ENCODE measurements at places on chromosomes 16 and 17.

GRCh38 chr17:63290351-63290750 is 155.8 kb downstream of the CYB561 start:
- no peak for DNase-seq

DNA sequence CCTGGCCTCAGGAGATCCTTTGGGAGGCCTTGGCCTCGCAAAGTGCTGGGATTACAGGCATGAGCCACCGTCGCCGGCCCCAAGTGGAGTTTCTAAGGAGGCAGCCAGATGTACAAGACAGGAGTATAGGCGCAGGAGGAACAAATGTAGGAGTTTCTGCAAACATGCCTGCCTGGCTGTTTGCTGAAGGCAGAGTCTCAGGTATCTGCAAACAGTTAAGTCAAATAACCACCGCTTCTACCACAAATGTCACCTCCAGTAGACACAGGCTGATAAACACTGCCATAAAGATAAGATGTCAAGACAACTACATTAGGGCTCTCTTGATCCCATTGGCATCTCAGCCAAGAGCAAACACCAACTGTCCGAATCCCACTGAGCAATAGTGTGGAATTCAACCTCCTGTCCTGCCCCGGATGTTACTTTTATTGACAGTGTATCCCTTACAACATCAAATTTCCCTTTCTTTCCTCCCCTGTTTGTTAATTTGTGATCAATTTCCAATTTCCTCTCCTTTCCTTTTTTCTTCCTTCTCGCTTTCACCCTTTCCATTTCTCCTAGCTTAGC is 5.6 kb upstream of the COG1 start:
- no peak for DNase-seq

- DNase-seq, result peak; percentile 79
Measured at GRCh38 chr16:23452572-23453337, at the start of gene COG7. Gene COG7 (minus strand): TSS chr16:23453189. CDS start chr16:23452994, 195 bp downstream.

DNA sequence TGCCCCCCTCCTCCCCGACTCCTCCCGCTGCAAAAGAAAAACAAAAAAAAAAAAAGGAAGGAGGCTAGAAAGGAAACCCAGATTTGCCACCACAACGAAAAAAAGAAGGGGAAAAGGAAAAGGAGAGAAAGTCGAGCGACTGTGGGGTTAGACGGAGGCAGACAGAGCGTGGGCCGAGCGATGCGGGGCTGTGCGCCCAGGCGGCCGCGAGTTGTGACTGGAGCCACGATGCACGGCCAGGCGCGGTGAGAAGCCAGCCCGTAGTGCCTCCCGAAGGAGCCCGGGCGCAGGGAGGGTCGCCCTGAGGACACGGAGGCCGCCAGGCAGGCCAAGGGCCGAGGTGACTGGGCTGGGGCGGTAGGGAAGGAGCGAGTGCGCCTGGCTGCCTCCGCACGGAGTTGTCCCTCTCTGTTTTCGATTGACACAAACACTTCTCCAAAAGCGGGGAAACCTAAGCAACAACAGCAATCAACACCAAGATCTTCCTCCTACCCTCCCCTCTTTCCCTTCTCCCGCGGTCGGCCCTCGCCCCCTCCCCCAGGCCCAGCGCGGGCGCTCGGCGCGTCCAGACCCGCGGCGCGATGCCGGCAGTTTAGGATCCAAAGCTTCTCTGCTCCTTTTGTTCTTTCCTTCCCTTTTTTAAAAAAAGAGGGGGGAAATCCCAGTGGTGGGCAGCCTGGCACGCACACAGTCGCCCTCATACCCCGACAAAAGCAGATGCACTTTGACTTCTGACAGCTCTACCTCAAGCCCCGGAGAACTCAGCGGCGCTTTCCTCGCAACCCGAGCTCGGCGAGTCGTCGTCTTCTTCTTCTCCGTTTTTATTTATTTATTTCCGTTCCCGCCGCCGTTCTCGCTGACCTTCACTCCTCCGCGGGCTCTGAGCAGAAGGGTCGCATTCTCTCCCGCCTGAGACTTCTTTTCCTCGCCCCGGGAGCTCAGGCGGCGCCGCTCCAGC is at the start of gene LHX1:
Gene LHX1 (plus strand): TSS at position 475 of the 958 bp plus-strand sequence. CDS start 723 bp downstream, outside the sequence.
- DNase-seq, result peak; percentile 15

DNA sequence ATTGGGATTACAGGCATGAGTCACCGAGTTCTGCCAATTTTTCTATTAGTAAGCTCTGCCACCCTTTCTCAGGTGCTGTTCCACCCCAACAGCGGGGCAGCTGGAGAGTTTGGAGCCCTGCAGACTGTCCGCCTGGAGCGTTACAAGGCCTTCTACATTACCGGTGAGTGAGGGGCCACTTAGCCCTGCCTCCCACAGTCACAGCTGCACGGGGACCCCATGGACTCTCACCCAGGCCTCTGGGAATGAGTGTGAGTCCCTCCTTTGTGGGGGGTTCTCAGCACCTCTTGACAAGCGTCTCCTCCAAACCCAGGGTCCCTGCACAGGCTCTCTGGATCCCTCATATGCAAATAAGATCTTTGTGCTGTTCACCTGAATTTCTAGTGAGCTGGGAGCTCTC is 56.0 kb downstream of the WIPI1 start:
- DNase-seq, result no peak

DNA sequence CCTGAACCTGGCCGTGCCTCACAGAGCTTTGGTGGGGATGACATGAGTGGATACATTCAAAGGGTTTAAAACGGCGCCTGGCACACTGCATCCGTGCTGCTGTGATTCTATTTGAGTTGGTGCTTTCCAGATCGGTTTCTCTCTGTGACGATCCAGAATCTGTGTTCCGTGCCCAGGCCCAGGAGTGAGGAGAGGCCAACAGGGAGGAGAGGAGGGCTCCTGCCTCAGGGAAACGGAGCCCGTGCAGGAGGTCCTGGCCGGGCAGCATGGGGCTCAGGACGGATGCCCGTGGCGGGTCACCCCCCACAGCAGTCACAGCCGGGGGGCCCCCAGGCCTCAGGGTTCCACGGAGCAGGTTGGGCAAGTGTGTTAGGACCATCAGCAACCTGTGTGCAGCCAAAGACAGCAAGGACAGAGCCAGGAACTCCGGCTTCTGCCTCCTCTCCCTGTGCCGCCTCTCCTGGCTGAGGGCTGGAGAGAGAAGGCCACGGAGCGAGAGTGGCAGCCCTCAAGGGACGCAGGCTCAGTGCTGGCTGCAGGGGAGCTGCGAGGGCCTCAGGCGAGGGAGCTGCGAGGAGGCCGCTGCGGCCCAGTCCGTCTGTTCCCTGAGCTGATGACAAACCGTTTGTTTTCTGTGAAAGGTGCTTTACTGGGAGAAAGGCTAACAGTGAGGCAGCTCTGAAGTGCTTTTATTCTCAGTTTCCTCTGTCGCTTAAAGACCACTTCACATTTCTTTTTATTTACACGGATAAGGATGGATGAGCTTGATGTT is 99.3 kb downstream of the METRNL start:
- no peak for DNase-seq

- no peak for DNase-seq
Measured at GRCh38 chr17:31195305-31195704, 100.5 kb downstream of the NF1 start.

DNA sequence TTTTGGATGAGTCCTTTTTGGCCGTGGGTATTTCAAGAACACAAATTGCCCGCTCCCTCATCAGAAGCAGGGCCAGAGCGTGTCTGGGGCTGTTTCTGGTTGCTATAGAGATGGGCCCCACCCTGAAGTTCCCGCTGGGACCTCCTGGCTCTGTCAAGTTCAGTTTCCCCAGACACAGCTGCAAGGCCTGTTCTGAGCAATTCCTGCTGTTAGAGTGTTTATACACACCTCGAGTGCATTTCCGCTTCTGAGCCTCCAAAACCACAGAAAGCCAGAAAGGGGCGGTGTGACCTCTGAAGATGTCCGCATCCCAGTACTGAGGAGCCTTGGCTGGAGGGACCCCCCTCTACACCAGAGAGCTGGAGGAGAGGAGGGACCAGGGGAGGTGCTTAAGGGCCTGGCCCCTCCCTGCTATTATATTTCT is 9.3 kb upstream of the WBP2 start:
- no peak for DNase-seq

DNA sequence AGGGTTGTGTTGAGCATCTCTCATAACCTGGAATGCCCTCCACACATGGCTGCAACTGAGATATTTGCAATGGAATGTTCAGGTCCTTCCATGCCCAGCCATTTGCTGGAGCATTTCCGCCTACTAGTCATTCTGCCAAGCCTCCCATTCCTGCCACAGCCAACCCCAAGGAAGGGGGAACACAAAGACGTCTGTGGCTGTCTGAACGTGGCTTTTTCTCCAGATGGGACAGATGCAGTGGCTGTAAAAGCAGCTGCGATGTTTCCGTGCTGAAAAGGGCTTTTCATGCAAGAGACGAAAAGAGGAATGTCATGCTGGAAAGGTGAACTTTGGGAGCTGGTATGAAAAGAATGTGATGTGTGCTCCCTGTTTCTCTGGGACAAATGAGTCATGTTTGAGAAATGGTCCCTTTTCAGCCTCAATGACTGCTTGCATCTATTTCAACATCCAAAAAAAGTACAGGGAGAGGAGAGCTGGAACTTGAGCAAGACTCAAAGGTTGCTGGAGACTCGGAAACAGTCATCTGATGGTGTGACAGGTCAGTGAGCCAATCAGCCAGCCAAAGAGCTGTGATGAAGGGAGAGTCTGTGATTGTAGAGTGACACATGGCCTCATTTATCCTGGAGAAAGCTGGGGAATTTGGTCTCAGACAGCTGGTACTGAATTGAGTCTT is 208.9 kb downstream of the SHISA9 start:
- no peak for DNase-seq

- no peak for DNase-seq
Measured at GRCh38 chr17:70190959-70191805, 21.9 kb downstream of the KCNJ2 start.

DNA sequence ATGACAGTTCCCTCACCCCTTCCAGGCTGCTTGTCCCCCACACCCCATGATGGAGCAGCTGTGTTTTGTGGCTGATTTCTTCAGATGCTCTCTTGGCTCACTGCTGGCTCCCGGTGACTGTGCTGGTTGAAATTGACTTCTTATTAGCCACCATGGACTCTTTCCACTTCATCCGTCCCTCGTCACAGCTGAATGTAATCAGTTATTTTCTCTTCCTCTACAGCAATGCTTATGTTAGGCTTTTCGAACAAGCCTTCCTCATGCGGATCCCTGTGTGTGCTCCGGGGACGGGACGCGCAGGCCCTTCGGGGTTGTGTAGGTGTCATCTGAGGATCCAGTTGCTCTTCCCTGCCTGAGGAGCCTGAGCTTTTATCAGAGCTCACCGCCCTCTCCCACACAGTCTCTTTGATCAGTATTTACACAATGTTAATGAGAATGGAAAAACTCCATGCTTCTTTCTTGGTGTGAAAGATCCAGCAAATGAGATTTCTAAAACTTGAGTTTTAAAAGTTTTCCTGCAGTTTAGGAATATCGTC is 87.5 kb downstream of the RPTOR start:
- DNase-seq, result no peak

DNA sequence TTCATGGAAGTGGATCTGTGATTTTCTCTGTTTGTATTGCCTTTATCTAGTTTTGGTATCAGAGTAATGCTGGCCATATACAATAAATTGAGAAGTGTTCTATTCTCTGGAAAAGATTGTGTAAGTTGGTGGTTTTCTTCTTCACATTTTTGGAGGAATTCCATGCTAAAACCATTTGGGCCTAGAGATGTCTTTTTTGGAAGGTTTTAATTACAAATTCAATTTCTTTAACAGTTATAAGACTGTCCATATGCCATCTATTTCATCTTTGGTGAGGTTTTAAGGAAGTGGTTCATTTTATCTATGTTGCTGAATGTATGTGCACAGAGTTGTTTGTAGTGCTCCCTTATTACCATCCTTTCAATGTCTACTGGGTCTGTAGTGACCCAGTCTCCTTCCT is 46.0 kb downstream of the CACNG1 start:
- no peak for DNase-seq

GRCh38 chr16:64406770-64407181 is 715.1 kb downstream of the CDH11 start:
- no peak for DNase-seq

- no peak for DNase-seq
Measured at GRCh38 chr17:75856062-75856756, 1.1 kb upstream of the WBP2 start.

- DNase-seq, result no peak
Measured at GRCh38 chr17:39753514-39754160, 15.9 kb downstream of the GRB7 start.
